ENCODE measurements at places on chromosomes 3 and 15.

GRCh38 chr3:37904601-37905000, 42.9 kb downstream of the CTDSPL start:
- peak; percentile 42 for DNase-seq

DNA sequence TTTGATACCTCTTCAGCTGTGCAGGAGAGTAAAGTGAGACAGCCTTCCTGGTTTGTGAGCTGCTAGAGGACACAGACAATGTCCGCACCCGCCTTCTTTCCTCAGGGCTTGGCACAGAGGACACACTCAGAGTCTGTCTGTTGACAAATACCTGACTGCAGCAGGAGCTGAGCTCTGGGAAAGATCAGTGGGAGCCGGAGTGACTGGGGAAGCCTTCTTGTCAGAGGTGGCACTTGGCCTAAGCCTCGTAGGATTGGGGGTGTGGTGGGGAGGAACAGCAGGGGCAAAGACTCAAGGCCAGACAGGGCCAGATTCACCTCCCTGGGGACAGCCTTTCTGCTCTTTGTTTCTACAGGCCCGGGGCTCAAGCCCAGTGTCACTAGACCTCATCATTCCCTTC, 3.3 kb upstream of the IL17RC start:
- no peak for DNase-seq

DNA sequence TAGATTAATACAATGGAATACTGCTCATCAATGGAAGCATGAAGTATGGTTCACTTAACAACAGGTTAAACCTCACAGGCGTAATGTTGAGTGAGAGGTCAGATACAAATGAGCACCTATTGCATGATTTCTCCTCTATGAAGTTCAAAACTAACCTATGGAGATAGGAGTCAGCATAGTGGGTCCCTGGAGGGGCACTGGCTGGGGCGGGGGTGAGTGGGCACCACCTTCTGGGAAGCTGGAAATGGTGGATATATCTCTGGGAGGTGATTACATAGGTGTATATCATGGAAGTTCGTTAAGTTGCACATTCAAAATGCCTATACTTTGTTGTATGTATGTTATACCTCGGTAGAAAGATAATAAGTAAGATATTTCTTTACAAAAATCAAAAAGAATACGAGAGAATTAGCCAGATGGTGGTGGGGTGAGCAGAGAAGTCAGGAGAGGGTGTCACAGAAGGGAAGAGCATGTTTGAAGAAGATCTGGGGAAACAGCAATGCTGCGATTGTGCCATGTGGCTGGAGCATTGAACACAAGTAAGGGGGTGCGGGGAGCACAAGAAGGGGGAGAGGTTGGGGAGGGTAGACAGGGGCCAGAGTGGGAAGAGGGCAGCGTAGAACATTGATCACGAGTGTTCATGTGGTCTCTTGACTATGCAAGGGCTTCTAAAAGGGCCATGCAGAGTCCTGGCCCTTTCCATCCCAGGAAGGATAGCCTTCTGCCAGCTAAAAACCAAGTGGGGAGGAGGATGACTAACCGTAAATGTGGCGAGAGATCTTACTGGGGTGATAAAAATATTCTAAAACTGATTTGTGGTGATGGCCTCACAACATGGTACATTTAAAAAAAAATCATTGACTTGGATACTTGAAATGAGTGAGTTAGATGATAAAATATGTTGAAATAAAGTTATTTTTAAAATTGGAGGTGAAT, 30.2 kb downstream of the ITGA11 start:
- no peak for DNase-seq

- no peak for DNase-seq
These were observed 883 bp downstream of the MAGEF1 start for GRCh38 chr3:184710870-184711492.

DNA sequence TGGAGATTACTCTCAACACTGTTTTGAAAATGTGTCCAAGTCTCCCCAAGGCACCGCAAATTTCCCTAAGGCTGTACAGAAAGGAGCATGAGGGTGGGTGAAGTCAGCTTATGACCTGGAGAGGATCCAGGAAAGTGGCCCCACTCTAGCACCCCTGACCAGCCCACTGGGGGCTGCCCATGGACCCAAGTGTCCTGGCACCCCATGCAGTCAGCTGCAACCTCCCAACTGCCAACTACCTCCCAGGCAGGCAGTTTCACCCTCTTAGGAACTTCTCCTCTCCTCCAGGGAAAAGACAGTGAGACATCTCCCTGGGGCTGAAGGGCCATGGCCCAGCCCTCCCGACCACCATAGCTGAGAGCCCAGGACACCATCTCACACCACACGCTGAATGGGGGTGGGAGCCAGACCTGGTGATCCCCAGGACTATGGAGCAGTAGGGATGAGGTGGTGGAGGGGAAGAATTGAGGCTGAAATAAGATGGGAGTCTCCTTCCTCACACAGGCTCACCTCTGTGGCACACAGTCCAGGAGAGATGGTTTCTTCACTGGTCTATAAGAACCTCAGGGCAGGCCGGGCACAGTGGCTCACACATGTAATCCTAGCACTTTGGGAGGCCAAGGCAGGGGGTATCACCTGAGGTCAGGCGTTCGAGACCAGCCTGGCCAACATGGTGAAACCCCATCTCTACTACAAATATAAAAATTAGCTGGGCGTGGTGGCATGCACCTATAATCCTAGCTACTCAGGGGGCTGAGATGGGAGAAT, 104.4 kb downstream of the DAPK2 start:
- DNase-seq: no peak

DNA sequence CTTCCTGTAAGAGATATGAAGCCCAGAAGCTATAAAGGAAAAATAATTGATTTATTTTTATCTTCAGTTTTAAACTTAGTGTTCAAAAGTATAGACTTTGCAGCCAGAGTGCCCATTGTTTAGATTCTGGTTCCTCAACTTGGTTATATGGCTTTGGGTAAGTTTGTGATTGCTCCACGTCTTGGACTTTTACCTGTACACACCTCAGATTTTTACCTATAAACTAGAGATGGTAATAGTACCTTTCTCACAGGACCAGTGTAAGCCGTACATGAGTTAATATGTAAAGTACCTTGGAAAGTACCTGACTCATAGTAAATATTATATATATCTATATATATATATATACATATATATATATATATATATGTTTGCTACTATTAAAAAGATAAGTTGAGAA, 283.8 kb downstream of the RAP2B start:
- DNase-seq: no peak

GRCh38 chr3:159796744-159797143, 191.9 kb upstream of the IL12A start:
- DNase-seq: peak; percentile 84

Data from fibroblast of skin of right quadriceps (primary cell).